ENCODE measurements at places on chromosomes 5 and 9.

- DNase-seq: no peak
Observed at GRCh38 chr5:147644460-147644859, 134.6 kb upstream of the DPYSL3 start.

- DNase-seq: no peak
Observed at GRCh38 chr9:69028754-69029153, 6.8 kb upstream of the FXN start.

GRCh38 chr9:110731437-110732028 lies 62.9 kb downstream of the MUSK start:
- DNase-seq: no peak

GRCh38 chr5:131384616-131385214 lies 120.9 kb downstream of the CDC42SE2 start:
- DNase-seq: no peak
